ENCODE measurements at places on chromosomes 3 and 15. TPM values are rescaled to one million over a fixed set of nuclear protein-coding genes. Genes with fewer than 3 reads are reported as not detected.

Gene RTP1
- total RNA-seq = not detected

Gene TRMT10C
- total RNA-seq = 20.7 TPM

Gene MITF
- total RNA-seq = 0.38 TPM

Gene SAMMSON
- not detected for total RNA-seq

Gene PCSK6
- not detected for total RNA-seq

DNA sequence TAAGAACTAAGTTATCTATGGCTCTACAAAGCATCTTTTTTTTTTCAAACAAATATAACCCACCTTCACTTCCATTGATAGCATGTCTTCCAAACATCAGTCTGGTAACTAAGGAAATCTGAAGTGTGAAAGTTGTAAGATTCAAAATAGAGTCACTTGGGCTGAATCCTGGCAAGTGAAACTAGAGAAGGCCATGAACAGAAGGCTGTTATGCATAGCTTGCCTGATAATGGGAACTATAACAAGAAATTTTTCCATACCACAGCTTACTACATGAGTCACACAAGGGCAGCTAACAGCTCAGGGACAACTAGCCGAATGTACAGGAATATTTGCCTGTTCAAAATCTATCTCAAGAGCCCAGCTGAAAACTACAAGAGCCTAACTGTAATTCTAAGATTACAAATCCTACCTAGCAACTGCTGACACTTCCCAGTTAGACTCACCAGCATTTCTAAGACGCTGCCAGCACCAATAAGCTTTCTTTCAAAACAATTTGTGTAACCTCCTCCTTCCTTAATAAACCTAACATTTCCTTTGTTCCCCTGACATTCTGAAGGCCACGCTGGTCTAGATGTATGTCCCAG is 1066.5 kb downstream of the PLOD2 start:
- H3K27me3 ChIP-seq = no peaks in the 10 kb centered on the region
- no peaks in the 10 kb centered on the region for H3K4me1 ChIP-seq
- H3K4me3 ChIP-seq = no peak overlapping the region
- DNase-seq = peak; percentile 60

GRCh38 chr3:156898296-156898880 is 72.2 kb downstream of the LEKR1 start:
- H3K4me3 ChIP-seq = no peak overlapping the region
- H3K27ac ChIP-seq = no peak overlapping the region
- H3K27me3 ChIP-seq = no peaks in the 10 kb centered on the region
- peaks cover 4% of the 10 kb centered on the region for H3K4me1 ChIP-seq
- H3K36me3 ChIP-seq = no peaks in the 10 kb centered on the region
- DNase-seq = no peak

DNA sequence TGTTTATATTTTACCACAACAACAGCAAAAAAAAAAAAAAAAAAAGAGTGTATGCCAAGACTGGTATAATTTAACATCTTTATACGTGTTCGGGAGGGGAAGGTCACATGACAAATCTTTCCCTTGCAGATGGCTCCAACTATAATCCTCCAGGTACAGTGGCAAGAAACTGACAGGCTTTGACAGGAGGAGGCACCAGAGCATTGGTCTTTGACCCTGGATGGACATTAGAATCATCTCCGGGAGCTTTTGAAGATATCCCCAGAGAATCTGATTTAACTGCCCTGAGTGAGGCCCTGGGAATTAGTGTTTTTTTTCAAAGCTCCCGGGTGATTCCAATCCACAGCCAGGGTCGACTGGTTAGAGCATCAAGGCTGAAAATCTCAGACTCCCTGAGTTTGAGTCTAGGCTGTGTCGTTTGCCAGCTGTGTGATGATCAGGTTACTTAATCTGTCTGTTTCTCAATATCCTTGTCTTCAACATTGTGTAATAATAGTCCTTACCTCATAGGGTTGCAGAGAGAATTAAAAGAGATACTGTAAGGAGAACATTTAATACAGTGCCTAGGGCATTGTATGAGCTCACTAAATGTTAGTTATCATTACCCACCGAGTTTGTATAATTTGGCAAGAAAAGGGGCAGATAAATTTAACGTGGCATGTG is 8.9 kb upstream of the SEMA5B start:
- peak; percentile 81 for DNase-seq
- no peaks in the 10 kb centered on the region for H3K36me3 ChIP-seq
- no peak overlapping the region for H3K27ac ChIP-seq

- no peaks in the 10 kb centered on the region for H3K36me3 ChIP-seq
- H3K27me3 ChIP-seq = no peaks in the 10 kb centered on the region
- H3K27ac ChIP-seq = no peak overlapping the region
- no peaks in the 10 kb centered on the region for H3K4me1 ChIP-seq
- no peak overlapping the region for H3K4me3 ChIP-seq
These were observed 526.4 kb downstream of the SOX2 start for GRCh38 chr3:182238126-182238525.

GRCh38 chr15:85618956-85619491 is 175.7 kb downstream of the KLHL25 start:
- DNase-seq = peak; percentile 98
- no peaks in the 10 kb centered on the region for H3K36me3 ChIP-seq
- H3K27ac ChIP-seq = peak overlapping the region; percentile 93
- peak overlapping the region; percentile 74 for H3K4me3 ChIP-seq
- peaks cover 75% of the 10 kb centered on the region for H3K4me1 ChIP-seq
- H3K27me3 ChIP-seq = no peaks in the 10 kb centered on the region

GRCh38 chr3:141384575-141384974 is 16.3 kb downstream of the ZBTB38 start:
- no peak for DNase-seq
- peak overlapping the region; percentile 87 for H3K4me3 ChIP-seq
- H3K4me1 ChIP-seq = peaks cover 62% of the 10 kb centered on the region

DNA sequence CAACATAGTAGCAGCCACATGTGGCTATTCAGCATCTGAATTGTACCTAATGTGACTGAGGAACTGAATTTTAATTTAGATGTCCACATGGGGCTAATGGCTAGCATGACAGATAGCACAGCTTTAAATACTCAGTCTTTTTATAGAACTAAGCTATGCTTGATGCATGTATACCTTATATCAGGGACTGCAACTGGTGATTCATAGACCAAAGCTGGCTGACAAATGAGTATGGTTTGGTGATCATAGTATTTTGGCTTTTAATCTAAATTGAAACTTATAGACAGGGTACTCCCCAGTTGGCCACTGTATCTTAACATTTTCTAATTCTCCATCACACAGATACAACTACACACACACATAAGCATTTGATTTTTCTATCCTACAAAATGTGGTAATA is 83.6 kb downstream of the IGSF11 start:
- H3K27ac ChIP-seq = no peak overlapping the region
- H3K27me3 ChIP-seq = no peaks in the 10 kb centered on the region

DNA sequence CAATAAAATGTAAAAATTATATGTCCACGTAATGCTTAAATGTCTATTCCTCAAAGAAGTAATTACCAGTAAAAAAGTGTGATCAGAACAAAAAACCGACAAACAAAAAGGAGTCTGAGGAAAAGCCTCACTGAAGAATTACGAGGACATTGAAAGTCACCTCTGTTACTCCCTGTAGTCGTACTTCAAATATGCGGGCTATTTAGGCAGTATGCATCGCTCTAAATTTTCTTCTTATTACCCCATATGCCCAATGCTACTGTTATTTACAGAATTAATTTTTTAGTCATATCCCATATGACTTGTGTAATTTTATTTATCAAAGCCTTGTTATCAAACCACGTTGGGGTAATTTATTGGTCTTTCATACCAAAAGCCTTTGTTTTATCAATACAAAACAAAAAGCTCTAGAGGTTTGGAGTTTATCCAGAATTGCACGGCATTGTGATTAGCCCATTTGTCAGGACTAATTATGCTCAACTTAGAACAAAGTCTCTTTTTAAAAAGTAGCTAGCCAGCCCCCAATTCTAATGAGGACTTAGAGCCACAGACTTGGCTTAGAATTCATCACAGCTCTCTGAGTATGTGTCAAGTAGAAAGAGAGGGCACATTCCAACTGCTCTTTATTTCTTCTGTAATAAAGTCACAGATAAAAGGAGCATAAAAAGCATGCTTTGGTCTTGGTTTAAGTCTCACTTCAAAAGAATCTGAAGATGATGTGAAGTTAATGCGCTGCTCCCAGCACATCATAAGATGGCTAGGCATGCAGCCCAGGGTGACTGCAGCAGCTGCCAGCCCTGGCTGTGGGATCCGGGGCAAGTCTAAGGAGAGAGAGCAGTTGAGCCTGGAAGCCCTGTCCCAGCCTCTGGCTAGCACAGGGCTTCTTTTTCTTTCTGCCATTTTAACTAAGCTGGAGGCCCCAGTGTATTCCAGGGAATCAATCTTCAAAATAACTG is 521.0 kb downstream of the GABRG3 start:
- peak; percentile 64 for DNase-seq
- H3K4me1 ChIP-seq = peaks cover 7% of the 10 kb centered on the region
- H3K36me3 ChIP-seq = no peaks in the 10 kb centered on the region
- H3K27ac ChIP-seq = no peak overlapping the region

DNA sequence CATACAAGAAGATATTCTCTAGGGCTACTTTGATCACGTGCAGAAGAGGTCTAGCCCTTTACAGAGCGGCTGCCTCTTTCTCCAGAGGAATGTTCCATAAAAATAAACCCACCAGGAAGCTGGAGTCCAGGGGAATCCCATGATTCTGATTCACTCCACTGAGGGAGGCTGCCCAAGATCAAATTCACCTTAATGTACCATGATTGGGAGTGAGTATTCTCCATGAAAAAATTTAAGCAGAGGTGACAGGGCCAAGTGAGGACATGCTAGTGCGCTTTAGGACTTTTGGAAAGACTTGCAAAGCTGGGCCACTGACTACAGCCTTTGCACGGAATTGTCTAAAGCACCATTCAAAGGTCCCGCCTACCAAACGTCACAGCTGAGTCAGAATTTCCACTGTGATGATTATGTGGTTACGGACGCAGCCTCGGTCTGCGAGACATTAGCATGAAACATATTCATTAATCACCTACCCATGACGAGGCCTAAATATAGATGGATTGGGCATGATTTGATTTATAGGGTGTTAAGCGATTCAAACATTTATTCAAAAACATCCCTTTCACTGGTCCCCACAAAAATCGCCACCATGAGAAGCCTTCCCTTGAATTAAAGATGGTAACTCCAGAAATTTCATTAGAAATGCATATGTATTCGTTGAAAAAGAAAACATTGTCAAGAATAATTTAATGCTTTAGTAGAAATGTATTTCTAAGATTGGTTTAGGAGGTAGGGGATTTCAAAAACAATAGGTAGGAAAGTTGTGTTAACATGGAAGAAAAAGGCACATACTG is 152.6 kb downstream of the GREM1 start:
- peak; percentile 90 for DNase-seq
- H3K36me3 ChIP-seq = no peaks in the 10 kb centered on the region
- no peak overlapping the region for H3K4me3 ChIP-seq
- H3K4me1 ChIP-seq = peaks cover 59% of the 10 kb centered on the region
- H3K27me3 ChIP-seq = no peaks in the 10 kb centered on the region

DNA sequence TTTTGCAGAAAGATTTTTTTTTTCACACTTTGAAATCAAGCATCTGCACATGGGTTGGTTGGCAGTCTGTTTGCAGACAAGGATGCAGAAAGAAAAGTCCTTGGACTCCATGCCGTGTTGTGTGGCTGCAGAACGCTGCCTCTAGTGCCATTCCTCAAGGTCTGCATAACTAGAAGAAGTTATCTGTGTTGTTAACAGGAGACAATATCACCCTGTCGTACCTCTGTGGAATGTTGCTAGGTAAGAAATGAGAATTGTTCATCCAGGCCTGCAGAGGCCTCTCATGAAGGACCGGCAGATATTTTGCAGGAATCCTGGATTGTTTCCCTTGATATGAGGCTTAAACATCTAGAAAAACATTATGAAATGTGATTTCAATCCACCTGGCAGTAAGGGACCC is 58.5 kb upstream of the PPARG start:
- H3K27ac ChIP-seq = no peak overlapping the region
- peaks cover 6% of the 10 kb centered on the region for H3K4me1 ChIP-seq
- no peaks in the 10 kb centered on the region for H3K36me3 ChIP-seq
- no peak for DNase-seq
- no peak overlapping the region for H3K4me3 ChIP-seq

DNA sequence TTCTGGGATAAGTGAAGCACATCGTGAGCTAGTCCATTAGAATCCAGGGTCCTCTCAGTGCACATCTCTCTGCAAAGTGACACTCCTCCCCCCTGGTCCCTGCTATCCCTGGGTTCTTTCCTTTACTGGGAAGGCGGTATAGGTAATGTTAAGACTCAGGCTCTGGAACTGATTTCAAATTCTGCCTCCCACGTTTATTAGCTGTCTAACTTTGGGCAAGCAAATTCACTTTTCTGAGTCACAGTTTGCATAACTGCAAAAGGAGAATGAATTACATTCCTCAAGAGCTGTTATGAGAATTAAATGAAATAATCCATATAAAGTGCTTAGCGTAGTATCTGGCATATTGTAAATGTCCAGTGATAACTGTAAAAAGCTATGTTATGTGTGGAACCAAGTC is 168.1 kb upstream of the LRRN1 start:
- no peaks in the 10 kb centered on the region for H3K27me3 ChIP-seq
- H3K4me3 ChIP-seq = no peak overlapping the region
- no peaks in the 10 kb centered on the region for H3K4me1 ChIP-seq
- H3K27ac ChIP-seq = no peak overlapping the region

- peak overlapping the region; percentile 82 for H3K4me3 ChIP-seq
- no peaks in the 10 kb centered on the region for H3K27me3 ChIP-seq
- H3K36me3 ChIP-seq = no peaks in the 10 kb centered on the region
- peak overlapping the region; percentile 41 for H3K27ac ChIP-seq
These were observed 681 bp downstream of the CTDSPL start for GRCh38 chr3:37862219-37862902.

GRCh38 chr15:40630313-40630712 is 36.3 kb downstream of the KNL1 start:
- no peak for DNase-seq
- H3K36me3 ChIP-seq = no peaks in the 10 kb centered on the region

- no peak overlapping the region for H3K27ac ChIP-seq
- no peaks in the 10 kb centered on the region for H3K27me3 ChIP-seq
- no peak overlapping the region for H3K4me3 ChIP-seq
- H3K4me1 ChIP-seq = no peaks in the 10 kb centered on the region
- H3K36me3 ChIP-seq = no peaks in the 10 kb centered on the region
These were observed 243.5 kb upstream of the KBTBD8 start for GRCh38 chr3:66754613-66755012.

- H3K4me1 ChIP-seq = peaks cover 22% of the 10 kb centered on the region
- no peaks in the 10 kb centered on the region for H3K36me3 ChIP-seq
- H3K4me3 ChIP-seq = no peak overlapping the region
- no peak for DNase-seq
These were observed 10.1 kb downstream of the MCM2 start for GRCh38 chr3:127608362-127608718.

- peak; percentile 88 for DNase-seq
- no peaks in the 10 kb centered on the region for H3K36me3 ChIP-seq
- H3K4me3 ChIP-seq = no peak overlapping the region
- peaks cover 14% of the 10 kb centered on the region for H3K4me1 ChIP-seq
- no peaks in the 10 kb centered on the region for H3K27me3 ChIP-seq
- no peak overlapping the region for H3K27ac ChIP-seq
These were observed 3.7 kb downstream of the BMF start for GRCh38 chr15:40104865-40105516.

All from GM23248 (cell line).